ENCODE measurements at places on chromosomes 4 and X.

- DNase-seq: no peak
Observed at GRCh38 chr4:173752610-173753230, 222.7 kb upstream of the HAND2 start.

- DNase-seq: no peak
Observed at GRCh38 chrX:65740909-65741308, 73.5 kb downstream of the MSN start.

GRCh38 chrX:37817579-37817978 lies 29.8 kb downstream of the DYNLT3 start:
- DNase-seq: no peak

DNA sequence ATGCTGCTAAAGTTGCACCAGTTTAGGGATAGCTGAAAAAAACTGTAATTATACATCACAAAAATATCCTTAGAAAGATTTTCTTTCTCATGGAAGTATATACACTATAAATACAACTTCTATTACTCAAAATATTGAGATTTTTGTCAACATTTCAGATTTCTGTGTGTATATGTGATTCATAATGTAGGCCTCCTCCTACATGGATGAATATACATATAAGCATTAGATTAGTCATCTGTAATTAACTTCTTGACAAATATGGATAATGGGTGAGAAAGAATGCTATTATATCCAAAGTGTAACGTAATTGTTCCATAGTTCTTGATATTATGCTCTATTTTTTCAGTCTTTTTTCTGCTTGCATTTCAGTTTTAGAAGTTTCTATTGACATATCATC lies 124.9 kb downstream of the CBLL2 start:
- DNase-seq: no peak

GRCh38 chrX:136710325-136710951 lies 62.5 kb downstream of the CD40LG start:
- DNase-seq: no peak

- DNase-seq: no peak
Observed at GRCh38 chr4:78024576-78025091, 32.5 kb upstream of the FRAS1 start.

- DNase-seq: no peak
Observed at GRCh38 chrX:35461164-35461563, 337.0 kb upstream of the MAGEB16 start.

GRCh38 chrX:2692221-2693112 lies 1.4 kb downstream of the CD99 start:
- no peak for DNase-seq

- DNase-seq: no peak
Observed at GRCh38 chr4:164783976-164784375, 30.0 kb downstream of the SMIM31 start.

DNA sequence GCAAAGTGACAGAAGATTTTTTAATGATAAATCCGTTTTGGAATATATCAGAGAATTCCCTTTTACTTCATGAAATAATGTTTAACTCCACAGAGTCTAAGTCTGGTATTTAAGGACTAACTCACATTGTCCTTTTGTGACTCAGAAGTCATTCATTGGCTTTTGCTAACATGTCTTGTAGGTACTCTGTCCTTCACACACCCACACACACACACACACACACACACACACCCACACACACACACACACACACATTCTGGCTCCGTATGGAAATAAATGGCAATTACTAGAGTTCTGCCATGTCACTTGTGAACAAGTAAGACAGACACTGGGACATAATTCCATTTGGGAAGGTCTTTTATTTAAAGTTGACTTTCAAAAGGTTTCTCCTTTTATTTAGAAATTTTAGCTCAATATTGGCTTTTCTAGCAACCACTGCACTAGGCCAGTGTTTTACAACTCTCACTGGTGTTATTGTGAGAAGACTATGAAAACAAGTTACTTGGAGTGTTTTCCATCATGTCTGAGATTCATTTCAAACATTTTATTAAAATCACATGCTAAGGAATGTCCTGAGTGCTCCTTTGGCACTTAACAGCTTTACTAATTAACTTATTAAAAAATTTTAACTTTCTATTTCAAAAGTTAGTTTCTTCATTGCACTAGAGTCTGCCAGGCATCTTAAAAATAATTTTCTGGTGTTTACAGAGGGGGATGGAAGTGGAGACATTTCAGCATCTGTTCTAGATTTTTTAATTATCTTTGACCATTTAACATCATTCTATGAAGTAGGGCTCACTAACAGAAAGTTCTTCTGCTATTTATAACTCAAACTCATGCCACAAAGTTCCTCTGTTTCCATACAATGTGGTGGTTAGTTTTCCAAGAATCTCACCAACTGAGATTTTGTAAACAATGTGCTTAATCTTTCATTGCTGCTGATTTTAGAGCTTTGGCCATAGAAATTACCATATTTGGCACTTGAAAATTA lies 240.3 kb upstream of the GPC4 start:
- no peak for DNase-seq

DNA sequence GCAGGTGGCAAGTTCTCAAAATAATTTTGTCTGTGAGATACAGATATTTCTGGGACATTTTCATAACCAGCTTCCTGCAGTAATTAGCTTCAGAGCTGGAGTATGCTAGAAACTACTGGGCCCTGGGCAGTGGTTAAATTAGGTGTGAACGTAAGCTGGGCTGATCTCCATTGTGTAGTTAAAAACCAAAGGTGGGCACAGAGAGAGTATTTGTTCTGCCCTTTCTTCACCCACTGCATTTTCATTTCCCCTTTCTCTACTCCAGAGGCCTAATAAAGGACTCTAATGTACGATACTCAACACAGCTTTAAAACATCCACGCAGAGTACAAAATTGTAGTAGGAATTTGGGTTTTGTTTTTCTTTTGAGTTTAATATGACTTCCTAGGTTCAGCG lies 252.7 kb downstream of the SPRY1 start:
- DNase-seq: no peak

DNA sequence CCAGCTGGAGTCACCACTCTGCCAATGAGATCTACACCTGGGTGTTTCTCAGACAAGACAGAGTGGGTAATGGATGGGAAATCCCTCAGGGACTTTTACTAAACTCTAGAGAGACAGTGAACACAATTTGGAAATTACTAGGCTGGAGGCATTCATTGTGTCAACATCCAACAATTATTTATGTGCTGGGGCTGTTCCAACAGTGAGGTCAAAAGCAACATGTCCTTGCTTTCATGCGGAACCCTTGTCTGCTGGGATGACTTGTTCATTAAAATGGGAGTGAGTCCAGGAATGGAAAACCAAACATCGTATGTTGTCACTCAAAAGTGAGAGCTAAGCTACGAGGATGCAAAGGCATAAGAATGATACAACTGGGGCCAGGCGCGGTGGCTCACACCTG lies 54.0 kb downstream of the DRD5 start:
- DNase-seq: no peak

- no peak for DNase-seq
Observed at GRCh38 chr4:38111717-38112116, 151.5 kb downstream of the PTTG2 start.

GRCh38 chrX:108270739-108271396 lies 167.4 kb downstream of the COL4A6 start:
- DNase-seq: no peak

- DNase-seq: no peak
Observed at GRCh38 chr4:177371461-177371860, 61.8 kb downstream of the NEIL3 start.

DNA sequence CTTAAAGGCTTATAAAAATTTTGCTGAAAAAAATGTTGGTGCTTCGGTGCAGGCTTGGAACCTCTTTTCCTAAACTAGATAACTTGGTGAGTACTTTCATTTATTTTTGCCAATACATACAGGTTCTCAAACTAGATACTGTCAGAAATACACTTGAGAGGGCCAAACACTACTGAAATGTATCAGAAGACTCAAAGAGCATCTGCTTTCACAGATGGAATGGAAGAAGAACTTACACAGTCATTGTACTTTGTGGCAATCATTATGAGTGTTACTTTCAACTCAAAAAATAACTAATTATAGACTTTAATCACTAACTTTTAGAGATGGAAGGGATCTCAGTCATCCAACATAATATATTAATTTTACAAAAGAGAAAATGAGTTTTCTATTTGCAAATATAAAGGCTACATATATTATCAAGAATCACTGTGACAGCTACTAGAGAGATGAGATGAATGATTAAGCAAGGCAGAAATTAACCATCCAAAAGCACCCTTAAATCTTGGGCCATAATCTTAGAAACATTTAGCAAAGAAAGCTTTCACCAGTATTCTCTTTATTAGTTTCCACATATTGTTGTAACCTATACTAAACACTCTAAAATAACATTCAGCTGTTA lies 1.0 kb downstream of the ENAM start:
- DNase-seq: no peak

GRCh38 chrX:119692191-119693039 lies 553 bp downstream of the SEPTIN6 start:
- DNase-seq: peak; percentile 36

DNA sequence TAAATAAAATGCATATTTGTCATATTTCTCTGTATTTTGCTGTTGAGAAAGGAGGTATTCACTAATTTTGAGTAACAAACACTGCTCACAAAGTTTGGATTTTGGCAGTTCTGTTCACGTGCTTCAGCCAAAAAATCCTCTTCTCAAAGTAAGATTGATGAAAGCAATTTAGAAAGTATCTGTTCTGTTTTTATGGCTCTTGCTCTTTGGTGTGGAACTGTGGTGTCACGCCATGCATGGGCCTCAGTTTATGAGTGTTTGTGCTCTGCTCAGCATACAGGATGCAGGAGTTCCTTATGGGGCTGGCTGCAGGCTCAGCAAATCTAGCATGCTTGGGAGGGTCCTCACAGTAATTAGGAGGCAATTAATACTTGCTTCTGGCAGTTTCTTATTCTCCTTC lies 3.3 kb downstream of the HTT start:
- no peak for DNase-seq

DNA sequence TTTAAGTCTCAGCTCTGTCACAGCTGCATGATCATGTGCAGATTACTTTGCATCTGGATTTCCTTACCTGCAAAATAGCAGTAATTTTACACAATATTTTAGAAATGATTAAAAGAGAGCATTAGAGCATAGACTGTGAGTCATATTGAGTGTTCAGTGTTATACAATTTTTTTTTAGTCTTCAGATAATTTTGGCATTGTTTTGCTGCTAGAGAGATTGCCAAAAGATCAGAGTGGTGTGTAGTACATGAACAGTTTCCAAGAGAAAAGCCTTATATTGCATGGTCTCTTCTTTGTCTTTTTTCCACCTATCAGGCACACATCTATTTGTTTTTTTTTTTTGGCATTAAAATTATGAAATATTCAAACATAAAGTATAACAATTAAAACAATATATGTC lies 209.6 kb upstream of the TLL1 start:
- DNase-seq: no peak

GRCh38 chrX:633985-634958 lies 3.7 kb downstream of the SHOX start:
- no peak for DNase-seq

DNA sequence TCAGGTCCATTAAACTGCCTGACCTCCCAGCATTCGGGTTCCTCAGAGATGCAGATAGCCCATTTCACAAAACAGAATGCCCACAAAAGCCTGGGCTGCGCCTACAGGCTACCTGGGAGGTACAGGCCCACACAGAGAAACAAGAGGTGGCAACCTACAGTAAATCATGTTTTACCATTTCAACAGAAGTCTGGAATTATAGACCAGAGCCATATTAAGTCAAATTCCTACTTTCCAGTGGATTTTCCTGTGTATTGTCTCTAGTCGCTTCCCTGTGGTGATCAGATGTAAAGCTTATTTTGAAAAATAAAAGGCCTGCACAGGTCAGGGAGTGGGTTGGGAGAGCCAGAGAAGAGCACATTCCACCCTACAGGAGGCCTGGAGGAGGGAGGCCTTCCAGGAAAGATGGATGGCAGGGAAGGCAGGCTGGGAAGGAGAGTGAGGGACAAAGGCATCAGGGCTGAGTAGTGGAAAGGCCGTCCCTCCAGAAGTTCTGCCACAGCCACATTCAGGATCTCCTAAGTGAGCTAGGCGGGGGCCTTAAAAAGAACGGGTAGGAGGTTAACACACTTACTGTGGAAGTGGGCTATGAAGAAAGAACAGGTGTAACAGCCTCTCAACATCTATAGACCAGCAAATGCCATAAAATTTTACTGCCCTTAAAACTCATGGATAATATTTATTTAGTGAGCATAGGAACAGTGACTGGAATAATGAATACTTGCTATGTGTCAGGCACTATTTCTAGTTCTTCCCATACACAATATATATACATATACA lies 19.0 kb upstream of the USO1 start:
- no peak for DNase-seq

DNA sequence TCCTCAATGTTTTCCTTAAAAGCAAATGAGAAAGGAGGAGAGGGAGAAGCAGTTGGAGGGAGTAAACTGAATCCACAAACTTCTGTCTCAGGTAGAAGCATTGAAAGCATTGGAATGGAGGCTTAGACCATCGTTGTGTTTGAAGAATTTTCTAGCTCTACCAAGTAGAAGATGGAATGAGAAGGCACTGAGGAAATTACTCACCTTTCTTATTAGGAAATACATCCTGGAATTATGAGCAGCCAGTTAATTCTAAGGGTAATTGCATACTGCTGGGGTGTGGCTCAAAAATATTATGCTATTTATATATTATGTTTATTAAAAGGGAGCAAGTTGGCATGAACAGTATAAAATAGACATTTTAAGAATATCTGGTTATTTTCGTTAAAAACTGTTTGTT lies 12.9 kb downstream of the PGM2 start:
- no peak for DNase-seq

GRCh38 chr4:125397226-125397625 lies 82.5 kb downstream of the FAT4 start:
- DNase-seq: no peak

DNA sequence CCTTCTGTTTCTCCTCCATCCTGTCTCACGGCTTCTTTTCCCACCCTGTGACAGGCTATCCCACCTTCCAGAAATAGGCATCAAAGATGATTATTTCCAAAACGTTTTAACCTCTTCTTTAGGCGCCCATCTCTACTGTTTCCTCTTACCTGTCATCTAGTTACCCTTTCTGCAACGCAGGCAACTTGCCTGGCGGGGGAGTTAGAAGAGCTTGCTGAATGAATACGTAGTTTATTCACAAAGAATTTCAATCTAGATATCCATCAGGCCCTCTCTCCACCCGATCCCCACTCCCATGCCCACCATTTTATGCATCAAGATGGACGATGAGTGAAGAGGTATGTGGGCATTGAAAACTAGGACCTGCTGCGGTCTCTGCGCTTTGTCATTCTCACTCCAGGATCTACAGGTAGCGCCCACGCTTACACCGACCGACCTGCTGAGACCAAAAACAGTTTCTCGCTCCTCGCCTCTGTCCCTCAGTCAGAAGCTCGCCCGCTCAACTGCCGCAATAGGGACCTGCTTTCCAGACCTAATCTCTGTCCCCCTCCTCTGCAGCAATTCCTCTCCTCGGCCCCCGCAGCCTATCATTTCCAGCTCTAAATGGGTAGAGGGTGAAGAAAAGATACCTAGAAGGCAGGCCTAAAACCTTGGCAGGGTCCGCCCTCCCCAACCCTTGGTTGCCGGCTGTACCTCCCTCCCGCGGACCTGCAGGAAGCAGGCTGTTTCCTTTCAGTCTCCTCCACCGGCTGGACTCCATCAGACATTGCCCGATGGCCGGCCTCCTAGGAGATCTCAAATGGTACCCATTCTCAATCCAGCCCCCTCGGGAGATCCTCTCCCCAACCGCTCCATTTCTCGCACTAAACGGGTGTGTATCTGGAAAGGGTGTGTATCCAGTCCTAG lies 624 bp downstream of the BEX5 start:
- peak; percentile 3 for DNase-seq
